GDM1 (cell line): ENCODE measurements at places on chromosomes 7 and 10.

DNA sequence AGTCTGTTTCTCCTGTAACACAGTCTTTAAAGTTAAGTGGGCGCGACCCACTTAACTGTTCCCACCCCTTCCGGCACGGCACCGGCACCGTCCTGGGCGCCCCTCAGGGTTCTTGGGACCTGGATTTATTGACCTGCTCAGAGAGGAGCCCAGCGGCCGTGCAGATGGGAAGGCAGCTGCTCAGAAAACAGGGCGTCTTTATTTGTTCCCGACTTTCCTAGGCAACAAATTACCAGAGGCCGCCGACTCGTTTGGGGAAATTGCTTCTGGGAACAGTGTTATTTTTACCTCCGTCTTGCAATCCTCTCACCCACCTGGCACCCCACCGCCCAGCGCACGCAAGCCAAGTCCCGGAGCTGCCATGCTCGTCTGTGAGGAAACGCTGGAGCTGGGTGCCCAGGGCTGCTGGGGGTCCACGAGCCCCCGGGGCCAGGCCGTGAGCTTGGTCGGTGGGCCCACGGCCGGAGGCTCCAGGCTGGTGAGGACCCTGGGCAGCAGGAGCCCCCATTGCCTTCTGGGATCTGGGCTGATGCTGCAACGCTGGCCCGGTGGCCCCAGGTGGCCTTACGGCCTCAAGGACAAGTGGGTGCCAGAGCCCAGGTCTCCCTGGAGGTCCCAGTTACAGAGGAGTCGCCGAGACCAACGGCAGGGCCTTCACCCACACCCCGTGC, 14.9 kb upstream of the ADGRA1 start:
- no peak for DNase-seq

DNA sequence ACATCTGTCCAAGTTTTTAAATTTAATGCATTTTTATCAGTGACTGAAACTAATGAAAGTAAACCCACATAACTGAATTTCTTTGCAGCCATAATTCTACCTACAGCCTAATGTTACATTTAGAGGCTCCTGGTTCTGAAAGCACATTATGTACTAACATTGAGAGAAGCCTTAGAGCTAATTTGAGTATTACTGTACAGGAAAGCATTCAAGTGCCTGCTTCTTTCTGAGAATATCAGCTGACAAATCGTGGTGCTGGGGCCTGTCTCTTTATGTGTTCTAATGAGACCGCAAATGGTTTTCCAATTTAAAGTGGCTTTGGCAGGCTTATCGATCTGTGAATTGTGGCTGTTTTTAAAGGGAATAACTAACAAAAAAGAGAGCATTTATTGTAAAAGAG, 32.3 kb upstream of the DGKB start:
- no peak for DNase-seq

- DNase-seq: no peak
Measured at GRCh38 chr7:131336956-131337355, 9.3 kb downstream of the MKLN1 start.

- DNase-seq: no peak
Measured at GRCh38 chr7:95334447-95334846, 10.1 kb upstream of the PON1 start.

DNA sequence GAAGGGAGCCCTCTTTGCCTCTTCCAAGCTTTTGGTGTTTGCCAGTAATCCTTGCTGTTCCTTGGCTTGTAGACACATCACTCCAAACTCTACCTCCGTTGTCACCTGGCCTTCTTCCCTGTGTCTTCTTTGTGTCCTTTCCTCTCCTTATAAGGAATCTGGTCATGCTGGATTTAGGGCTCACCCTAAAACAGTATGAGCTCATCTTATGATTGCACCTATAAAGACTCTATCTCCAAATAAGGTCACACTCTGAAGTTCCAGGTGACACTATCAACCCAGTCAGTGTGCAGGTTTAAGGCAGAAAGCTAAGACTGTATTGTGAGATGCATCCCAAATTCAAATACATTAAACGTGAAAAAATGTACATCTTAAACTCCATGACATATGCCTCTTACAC, 49.0 kb upstream of the ZRANB1 start:
- DNase-seq: no peak
